ENCODE measurements at places on chromosomes 6 and 20. TPM values are rescaled to one million over a fixed set of nuclear protein-coding genes. Genes with fewer than 3 reads are reported as not detected.

- peaks cover 2% of the 10 kb centered on the region for H3K36me3 ChIP-seq
- no peak overlapping the region for H3K27ac ChIP-seq
- no peak overlapping the region for H3K4me3 ChIP-seq
- DNase-seq: no peak
- H3K27me3 ChIP-seq: peaks cover 16% of the 10 kb centered on the region
- peaks cover 5% of the 10 kb centered on the region for H3K4me1 ChIP-seq
These were observed 92.1 kb downstream of the RIN2 start for GRCh38 chr20:19850198-19850533.

GRCh38 chr20:60509407-60509806 lies 551.2 kb downstream of the CDH26 start:
- H3K27ac ChIP-seq: no peak overlapping the region
- H3K4me1 ChIP-seq: peaks cover 3% of the 10 kb centered on the region
- H3K4me3 ChIP-seq: no peak overlapping the region
- peaks cover 29% of the 10 kb centered on the region for H3K27me3 ChIP-seq
- H3K36me3 ChIP-seq: no peaks in the 10 kb centered on the region
- DNase-seq: no peak

- no peak for DNase-seq
- H3K27me3 ChIP-seq: no peaks in the 10 kb centered on the region
- H3K4me1 ChIP-seq: peaks cover 15% of the 10 kb centered on the region
- peaks cover 2% of the 10 kb centered on the region for H3K36me3 ChIP-seq
- H3K27ac ChIP-seq: no peak overlapping the region
These were observed 1.9 kb downstream of the UBE2C start for GRCh38 chr20:45814314-45814713.

DNA sequence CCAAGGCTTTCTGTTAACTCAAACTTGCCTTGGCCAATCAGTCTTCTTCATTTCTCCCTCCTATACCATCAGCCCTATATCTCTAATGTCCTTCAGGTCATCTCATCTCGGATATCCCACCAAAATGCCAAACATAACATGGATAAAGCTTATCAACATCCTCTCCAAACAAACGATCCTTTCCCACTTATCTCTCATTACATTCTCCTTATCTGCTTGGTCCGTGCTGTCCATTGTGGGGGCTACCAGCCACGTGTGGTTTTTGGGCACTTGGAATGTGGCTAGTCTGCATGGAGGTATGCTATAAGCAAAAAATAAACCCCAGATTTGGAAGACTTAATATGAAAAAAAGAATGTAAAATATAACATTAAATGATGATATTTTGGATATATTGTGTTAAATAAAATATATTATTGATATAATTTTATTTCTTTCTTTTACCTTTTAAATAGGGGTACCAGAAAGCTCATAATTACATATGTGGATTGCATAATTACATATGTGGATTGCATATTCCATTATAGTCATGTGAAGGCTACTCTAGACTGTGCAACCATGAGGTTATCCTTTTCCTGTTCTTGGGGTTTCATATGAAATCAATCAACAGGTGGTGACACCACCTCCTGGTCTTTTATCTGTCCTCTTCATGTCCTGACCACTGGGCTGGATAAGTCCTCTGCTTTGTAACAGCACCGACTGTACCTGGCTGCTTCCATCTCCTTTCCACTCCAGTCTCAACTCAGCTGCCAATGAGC lies 123.0 kb downstream of the CD83 start:
- no peak overlapping the region for H3K4me3 ChIP-seq
- DNase-seq: no peak
- no peak overlapping the region for H3K27ac ChIP-seq
- H3K4me1 ChIP-seq: peaks cover 2% of the 10 kb centered on the region
- peaks cover 4% of the 10 kb centered on the region for H3K27me3 ChIP-seq

DNA sequence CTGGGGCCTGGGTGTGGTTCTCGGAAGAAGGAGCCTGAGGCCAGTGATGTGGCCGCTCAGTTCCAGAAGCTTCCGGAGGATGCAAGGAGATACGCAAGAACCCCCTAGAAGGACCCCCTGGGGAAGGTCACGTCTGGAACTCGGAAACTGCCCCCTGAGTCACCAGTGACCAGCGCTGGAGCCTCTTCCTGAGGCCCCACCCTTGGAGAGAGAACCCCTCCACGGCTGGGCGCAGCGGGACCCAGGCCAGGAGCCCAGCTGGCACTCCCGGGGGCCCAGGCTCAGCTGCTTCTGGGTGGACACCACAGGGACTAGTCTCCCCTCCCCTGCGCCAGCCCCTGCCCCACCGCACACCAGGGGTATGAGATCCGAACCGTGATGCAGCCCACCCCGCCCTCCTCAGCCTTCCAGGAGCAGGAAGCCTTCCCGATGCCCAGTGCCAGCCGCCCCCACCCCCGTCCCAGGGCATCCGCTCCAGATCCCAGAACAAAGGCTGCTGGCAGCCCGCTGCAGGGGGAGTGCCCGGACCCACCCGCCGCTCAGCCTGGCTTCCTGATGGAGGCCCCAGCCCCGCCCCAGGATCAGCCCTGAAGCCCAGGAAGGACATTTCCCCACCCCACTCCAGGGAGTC lies 7.5 kb downstream of the LAMA5 start:
- no peak overlapping the region for H3K4me3 ChIP-seq
- H3K36me3 ChIP-seq: no peaks in the 10 kb centered on the region
- H3K27ac ChIP-seq: no peak overlapping the region
- peaks cover 14% of the 10 kb centered on the region for H3K27me3 ChIP-seq
- DNase-seq: no peak
- H3K4me1 ChIP-seq: no peaks in the 10 kb centered on the region

GRCh38 chr6:116461932-116462885 lies 1.0 kb downstream of the CALHM6 start:
- peaks cover 21% of the 10 kb centered on the region for H3K27me3 ChIP-seq
- peak; percentile 26 for DNase-seq
- H3K27ac ChIP-seq: peak overlapping the region; percentile 93
- H3K36me3 ChIP-seq: peaks cover 4% of the 10 kb centered on the region

DNA sequence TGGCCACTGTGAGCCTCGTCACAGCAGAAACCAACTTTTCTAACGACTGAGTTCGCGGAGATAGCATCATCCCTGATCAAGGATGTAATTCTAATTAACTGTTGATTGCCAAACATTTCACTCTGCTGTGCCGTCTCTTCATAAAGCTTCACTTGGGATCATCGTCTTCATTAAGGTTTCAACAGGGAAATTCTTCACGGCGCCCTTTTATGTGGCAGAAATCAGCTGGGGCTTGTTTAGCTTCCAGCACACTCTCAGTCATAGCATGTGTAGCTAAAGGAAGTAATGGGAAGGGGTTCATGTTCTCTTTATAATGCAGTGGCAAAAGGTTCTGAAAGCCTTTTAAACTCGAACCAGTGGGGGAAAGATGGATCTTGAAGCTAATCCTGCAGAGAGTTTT lies 8.9 kb upstream of the ADRM1 start:
- H3K36me3 ChIP-seq: peaks cover 2% of the 10 kb centered on the region
- DNase-seq: no peak
- H3K4me1 ChIP-seq: peaks cover 7% of the 10 kb centered on the region
- H3K4me3 ChIP-seq: no peak overlapping the region
- no peaks in the 10 kb centered on the region for H3K27me3 ChIP-seq

- peaks cover 5% of the 10 kb centered on the region for H3K4me1 ChIP-seq
- H3K36me3 ChIP-seq: no peaks in the 10 kb centered on the region
- H3K27me3 ChIP-seq: peaks cover 4% of the 10 kb centered on the region
These were observed 28.9 kb downstream of the ASIP start for GRCh38 chr20:34269996-34270627.

DNA sequence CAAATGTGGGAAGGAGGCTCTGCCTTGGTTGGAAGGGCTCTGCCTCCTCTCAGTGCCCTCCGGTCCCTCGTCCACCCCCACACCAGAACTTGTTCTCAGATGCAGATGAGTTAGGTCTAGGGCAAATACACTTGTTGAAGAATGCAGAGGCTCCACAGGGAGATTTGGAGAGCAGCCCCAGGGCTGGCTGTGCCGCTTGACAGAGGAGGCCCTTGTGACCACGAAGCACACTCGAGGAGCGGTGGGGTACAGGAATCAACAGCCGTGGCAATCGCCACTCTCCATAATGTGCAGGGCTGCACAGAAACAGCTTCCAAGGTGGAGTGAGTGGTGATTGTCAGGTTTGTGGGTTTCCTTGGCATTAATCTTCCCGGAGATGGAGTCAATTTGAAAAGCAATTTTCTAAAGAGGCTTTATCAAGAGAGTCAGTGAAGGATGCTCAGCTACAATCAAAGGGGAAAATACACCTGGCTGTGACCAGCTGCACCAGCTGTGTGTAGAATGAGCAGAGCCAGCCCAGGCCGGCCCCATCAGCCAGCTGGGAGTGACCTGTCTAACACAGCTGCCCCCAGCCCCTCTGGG lies 59.5 kb downstream of the BFSP1 start:
- DNase-seq: no peak
- H3K4me3 ChIP-seq: no peak overlapping the region
- H3K27ac ChIP-seq: no peak overlapping the region
- H3K4me1 ChIP-seq: no peaks in the 10 kb centered on the region
- no peaks in the 10 kb centered on the region for H3K36me3 ChIP-seq

DNA sequence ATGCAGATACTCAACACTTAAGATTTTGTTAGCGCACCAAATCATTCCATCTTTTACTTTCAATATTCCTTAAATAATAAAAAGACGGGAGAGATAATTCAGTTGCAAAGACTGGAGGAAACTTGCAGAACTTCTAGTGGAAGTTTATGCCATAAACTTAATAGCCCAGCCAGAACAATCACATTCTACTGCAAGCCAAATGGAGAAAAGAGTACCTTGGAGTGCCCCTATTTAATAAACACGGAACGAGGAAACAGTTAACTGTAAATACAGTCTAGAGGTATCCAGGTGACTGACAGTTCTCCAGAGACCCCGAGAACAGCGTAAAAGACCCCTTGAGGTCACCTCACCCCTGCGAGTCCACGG lies 635 bp downstream of the SLC35B3 start:
- no peaks in the 10 kb centered on the region for H3K27me3 ChIP-seq
- peak overlapping the region; percentile 94 for H3K27ac ChIP-seq
- H3K4me3 ChIP-seq: peak overlapping the region; percentile 96
- peaks cover 3% of the 10 kb centered on the region for H3K36me3 ChIP-seq
- H3K4me1 ChIP-seq: peaks cover 34% of the 10 kb centered on the region

- peaks cover 5% of the 10 kb centered on the region for H3K4me1 ChIP-seq
- H3K27me3 ChIP-seq: peaks cover 71% of the 10 kb centered on the region
- DNase-seq: no peak
- H3K27ac ChIP-seq: no peak overlapping the region
- H3K36me3 ChIP-seq: peaks cover 4% of the 10 kb centered on the region
- no peak overlapping the region for H3K4me3 ChIP-seq
These were observed 42.1 kb downstream of the SLC52A3 start for GRCh38 chr20:726160-726559.

GRCh38 chr20:9206486-9206885 lies 137.6 kb downstream of the PLCB4 start:
- no peaks in the 10 kb centered on the region for H3K27me3 ChIP-seq
- no peak for DNase-seq
- H3K27ac ChIP-seq: no peak overlapping the region
- no peaks in the 10 kb centered on the region for H3K4me1 ChIP-seq
- H3K4me3 ChIP-seq: no peak overlapping the region

DNA sequence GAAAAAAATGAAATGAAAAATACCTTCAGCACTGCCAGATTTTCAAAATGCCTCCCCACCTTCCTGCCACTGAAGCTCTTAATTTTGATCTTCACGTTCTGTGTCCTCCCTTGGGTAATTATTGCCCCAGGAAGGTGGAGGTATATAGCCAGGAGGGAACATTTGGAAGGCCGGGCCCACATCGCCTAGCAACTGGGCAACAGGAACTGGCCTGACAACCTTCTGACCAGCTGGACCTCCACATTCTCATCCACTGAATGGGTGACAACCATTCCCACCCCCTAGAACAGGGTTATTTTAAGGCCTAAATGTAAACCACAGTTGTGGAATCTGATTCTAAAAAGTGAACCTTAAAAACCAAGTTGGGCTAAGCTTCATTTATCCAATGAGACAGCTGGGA lies 3.2 kb downstream of the RRBP1 start:
- no peak for DNase-seq
- H3K4me1 ChIP-seq: peaks cover 18% of the 10 kb centered on the region
- peaks cover 2% of the 10 kb centered on the region for H3K36me3 ChIP-seq
- no peak overlapping the region for H3K4me3 ChIP-seq

DNA sequence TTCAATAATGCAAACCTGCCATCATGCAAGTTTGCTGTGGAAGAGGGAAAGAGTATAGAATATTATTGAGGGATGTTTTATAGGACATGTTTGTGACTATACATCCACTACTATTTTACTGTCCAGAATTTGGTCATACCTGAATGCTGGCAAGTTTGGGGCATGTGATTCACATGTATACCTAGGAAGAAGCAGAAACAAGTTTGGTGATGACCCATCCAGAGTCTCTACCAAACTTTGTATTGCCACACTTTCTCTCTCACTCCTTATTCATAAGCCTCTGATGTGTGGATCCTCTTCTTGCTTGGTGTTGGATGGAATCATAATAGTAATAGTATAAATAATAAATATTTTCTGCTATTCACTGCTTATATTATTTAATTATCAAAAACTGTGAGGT lies 108.5 kb upstream of the FLRT3 start:
- H3K27me3 ChIP-seq: no peaks in the 10 kb centered on the region
- no peaks in the 10 kb centered on the region for H3K4me1 ChIP-seq
- no peaks in the 10 kb centered on the region for H3K36me3 ChIP-seq
- no peak overlapping the region for H3K4me3 ChIP-seq

- no peak overlapping the region for H3K27ac ChIP-seq
- H3K4me3 ChIP-seq: no peak overlapping the region
- H3K4me1 ChIP-seq: no peaks in the 10 kb centered on the region
- no peaks in the 10 kb centered on the region for H3K36me3 ChIP-seq
These were observed 46.0 kb upstream of the BHLHE23 start for GRCh38 chr20:63052571-63053431.

DNA sequence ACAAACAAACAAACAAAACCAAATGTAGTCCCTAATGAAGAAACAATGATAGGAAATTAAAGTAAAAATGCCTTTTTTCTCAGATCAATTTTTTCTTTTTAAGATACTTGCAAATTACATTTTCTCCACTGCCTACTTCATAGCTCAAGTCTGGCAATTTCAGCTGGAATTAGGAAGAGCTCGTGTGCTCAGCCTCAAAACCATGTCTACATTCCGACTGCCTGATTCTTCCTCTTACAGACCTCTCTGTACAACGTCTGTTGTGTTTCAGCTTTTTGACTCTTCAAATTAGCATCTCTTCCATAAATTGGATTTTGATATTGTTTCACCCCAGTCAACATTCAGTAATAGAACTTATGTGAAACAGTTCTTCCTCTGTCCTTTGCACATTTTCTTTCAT lies 9.3 kb upstream of the EDN1 start:
- peaks cover 8% of the 10 kb centered on the region for H3K4me1 ChIP-seq
- H3K36me3 ChIP-seq: peaks cover 5% of the 10 kb centered on the region
- DNase-seq: no peak
- no peak overlapping the region for H3K27ac ChIP-seq
- H3K4me3 ChIP-seq: no peak overlapping the region
- peaks cover 44% of the 10 kb centered on the region for H3K27me3 ChIP-seq

- H3K27me3 ChIP-seq: peaks cover 38% of the 10 kb centered on the region
- no peak overlapping the region for H3K27ac ChIP-seq
- no peak overlapping the region for H3K4me3 ChIP-seq
- no peak for DNase-seq
- peaks cover 3% of the 10 kb centered on the region for H3K36me3 ChIP-seq
- peaks cover 9% of the 10 kb centered on the region for H3K4me1 ChIP-seq
These were observed 115.6 kb downstream of the TMEM170B start for GRCh38 chr6:11653028-11653583.

Gene ZKSCAN8
- total RNA-seq: 20.2 TPM

Gene FITM2
- 3.4 TPM for total RNA-seq

Gene WFDC10B
- total RNA-seq: not detected

Gene OPRL1
- total RNA-seq: 2.7 TPM

Gene IDH3B
- 112 TPM for total RNA-seq

Gene PANK2
- total RNA-seq: 53.0 TPM

Gene MTO1
- 37.1 TPM for total RNA-seq

Gene OXT
- total RNA-seq: not detected

Gene NEURL2
- total RNA-seq: 2.1 TPM

Gene TCP11
- not detected for total RNA-seq

Gene DSP
- total RNA-seq: not detected

Gene CDH26
- total RNA-seq: 1.9 TPM
